Hindlimb muscle (tissue), 1 donor: ENCODE measurements at places on chromosomes 2 and 18. TPM values are rescaled to one million over a fixed set of nuclear protein-coding genes. Genes with fewer than 3 reads are reported as not detected.

DNA sequence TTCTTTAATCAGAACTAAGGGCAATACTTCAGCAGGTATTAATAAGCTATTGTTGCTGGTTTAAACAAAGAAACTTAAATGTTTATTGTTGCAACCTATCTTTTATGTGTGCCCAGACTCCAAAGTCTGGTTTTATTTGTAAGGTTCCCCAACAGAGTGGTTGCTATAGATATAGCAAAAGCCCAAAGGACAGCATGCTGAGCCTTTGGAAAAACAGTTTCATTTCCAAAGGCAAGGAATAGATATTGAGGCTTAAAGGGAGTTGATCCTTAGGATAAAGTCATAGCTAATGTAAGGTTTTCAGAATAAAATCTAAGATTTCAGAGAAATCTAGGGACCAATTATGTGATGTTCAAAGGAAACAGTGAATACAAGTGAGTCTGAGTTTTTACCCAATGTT is 413.2 kb upstream of the SLC14A2 start:
- peak; percentile 26 for DNase-seq

GRCh38 chr2:49598231-49598630 is 443.9 kb upstream of the FSHR start:
- DNase-seq: no peak

- no peak for DNase-seq
Observed at GRCh38 chr18:285817-286216, 18.0 kb upstream of the THOC1 start.

DNA sequence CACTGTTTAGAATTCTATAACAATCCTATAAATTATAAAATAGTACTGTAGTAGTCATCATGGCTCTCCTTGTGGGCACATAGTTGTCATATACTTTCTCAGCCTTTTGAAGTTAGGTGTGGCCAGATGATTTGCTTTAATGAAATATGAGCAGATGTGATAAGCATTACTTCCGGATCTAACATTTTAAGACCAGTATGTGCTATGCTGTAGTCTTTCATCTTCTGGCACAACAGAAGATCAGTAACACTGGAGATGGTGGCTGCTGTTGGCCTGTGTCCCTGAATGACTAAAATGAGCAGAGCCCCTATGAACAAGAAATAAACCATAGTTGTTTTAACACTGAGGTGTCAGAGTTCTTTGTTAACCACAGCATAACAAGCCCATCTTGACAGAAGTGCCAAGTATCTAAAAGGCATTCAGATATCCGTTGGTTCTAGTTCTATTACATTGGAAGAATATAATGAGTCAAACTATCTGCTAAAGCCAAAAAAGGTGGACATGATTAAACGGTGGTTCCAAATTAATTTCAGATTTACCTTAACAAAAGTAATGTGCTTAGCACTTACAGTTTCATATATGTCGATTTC is 6.3 kb downstream of the MEX3C start:
- DNase-seq: no peak

DNA sequence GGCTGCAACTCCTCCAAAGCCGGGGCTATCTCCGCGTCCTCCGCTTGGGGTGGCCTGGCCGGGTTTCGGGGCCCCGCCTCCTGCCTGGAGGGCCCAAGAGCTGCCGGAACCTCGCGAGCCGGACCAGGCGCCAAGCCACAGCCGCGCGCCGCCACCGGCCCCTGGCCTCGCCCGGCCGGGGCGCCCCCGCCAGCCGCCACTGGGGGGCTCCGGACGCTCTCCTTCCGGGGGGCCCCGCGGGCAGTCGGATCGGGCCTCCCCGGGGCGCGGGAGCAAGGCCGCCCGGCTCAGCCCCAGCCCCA is 17.4 kb upstream of the HAAO start:
- DNase-seq: peak; percentile 88

- DNase-seq: no peak
Observed at GRCh38 chr2:5264361-5264760, 427.8 kb upstream of the SOX11 start.

Gene EVX2
- not detected for polyA plus RNA-seq

Gene DCC
- 0.14 TPM for polyA plus RNA-seq
